ENCODE measurements at places on chromosomes 13 and 19.

DNA sequence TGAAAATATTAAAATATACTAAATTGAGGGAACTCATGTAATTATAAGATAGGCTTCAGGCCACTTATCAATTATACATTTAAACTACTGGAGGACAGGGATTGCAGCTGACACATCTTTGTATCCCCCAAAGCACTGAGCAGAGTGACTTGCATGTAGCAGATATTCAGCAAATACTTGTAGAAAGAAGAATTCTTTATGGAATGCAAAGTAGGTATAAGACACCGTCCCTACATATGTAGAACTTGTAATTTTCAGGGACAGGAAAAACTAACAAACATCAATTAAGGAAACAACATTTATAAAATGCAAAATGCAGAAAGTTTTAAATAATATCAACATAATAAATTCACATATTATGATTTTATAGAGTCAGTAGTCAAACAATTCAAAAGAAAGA lies 719.2 kb downstream of the OLFM4 start:
- no peak for DNase-seq

GRCh38 chr19:40090241-40091204 lies at the start of gene ZNF780A:
Gene ZNF780A (minus strand): TSS chr19:40090943. CDS start chr19:40084753, 6,190 bp downstream.
- peak; percentile 81 for DNase-seq

GRCh38 chr13:32201809-32202208 lies 113.4 kb downstream of the ZAR1L start:
- DNase-seq = no peak

GRCh38 chr13:97471711-97472110 lies 37.7 kb downstream of the RAP2A start:
- no peak for DNase-seq

DNA sequence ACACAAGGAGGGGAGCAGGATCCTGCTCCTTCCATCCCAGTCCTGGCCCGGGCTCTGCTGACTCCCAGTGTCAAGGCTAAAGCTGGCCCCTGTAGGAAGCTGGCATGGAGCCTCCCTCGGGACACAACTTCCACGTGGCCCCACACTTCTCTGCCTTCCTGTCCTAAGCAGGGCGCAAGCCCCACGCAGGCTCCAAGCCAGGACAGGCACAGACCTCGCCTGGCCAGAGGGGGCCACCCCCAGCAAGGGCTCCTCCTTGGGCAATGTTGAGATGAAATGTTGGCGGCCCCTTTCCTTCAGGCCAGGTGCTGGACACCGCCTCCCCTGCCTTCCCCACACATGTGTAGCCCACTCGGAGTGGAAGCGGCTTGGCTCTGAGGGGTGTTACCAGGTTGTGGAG lies 66.6 kb downstream of the COL4A1 start:
- DNase-seq = no peak

DNA sequence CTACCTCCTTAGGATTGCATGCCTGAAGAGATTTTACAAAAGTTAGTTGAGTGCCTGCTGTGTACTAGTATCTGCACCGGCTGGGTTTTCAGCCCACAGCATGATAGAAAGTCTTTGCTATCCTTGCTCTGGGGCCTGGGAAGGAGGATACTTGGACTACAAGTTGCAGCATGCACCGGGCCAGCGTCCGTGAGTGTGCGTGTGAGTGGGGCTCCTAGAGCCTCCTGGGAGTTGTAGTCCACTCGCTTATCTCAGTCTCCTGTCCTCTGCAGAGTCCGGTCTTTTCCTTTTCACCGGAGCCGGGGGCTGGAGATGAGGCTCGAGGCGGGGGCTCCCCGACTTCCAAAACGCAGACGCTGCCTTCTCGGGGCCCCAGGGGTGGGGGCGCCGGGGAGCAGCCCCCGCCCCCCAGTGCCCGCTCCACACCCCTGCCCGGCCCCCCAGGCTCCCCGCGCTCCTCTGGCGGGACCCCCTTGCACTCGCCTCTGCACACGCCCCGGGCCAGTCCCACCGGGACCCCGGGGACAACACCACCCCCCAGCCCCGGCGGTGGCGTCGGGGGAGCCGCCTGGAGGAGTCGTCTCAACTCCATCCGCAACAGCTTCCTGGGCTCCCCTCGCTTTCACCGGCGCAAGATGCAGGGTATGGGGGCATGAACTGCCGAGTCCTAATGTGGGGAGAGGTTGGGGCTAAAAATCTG lies 20.6 kb downstream of the BRSK1 start:
- no peak for DNase-seq

DNA sequence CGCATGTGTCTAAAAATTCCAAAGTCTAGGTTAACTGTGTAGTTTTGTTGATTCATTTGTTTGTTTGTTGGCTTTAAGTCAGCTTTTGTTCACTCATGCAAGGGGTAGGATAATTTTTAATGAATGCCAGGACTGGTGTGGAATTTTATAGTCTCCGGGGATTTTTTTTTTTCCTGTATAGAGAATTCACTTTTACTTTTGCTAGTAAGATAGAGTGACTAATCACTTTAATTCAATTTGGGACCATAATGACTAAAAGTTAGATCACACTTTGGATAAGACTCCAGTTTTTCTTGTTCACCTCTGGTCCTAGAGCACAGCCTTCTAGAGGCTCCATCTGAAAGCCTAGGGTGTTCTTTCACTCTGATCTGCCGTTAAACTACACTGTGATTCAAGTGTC lies 1690.0 kb downstream of the PCDH9 start:
- no peak for DNase-seq

- peak; percentile 13 for DNase-seq
Measured at GRCh38 chr13:106573284-106573846, 5.4 kb upstream of the ARGLU1 start.

- DNase-seq = no peak
Measured at GRCh38 chr13:32752997-32753606, 166.8 kb downstream of the PDS5B start.

DNA sequence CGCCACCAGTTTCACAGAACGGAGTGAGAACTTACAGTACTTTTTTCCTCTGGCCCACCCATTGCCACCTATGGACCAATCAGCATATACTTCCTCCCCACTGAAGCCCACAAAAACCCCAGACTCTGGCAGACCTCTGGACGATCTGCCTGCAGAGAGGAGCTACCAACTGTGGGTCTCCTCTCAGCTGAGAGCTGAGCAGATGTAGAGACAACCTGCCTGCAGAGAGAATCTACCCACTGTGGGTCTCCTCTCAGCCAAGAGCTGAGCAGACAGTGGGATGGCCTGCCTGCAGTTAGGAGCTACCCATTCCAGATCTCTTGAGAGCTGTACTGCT lies 69.7 kb downstream of the PIBF1 start:
- DNase-seq = no peak

DNA sequence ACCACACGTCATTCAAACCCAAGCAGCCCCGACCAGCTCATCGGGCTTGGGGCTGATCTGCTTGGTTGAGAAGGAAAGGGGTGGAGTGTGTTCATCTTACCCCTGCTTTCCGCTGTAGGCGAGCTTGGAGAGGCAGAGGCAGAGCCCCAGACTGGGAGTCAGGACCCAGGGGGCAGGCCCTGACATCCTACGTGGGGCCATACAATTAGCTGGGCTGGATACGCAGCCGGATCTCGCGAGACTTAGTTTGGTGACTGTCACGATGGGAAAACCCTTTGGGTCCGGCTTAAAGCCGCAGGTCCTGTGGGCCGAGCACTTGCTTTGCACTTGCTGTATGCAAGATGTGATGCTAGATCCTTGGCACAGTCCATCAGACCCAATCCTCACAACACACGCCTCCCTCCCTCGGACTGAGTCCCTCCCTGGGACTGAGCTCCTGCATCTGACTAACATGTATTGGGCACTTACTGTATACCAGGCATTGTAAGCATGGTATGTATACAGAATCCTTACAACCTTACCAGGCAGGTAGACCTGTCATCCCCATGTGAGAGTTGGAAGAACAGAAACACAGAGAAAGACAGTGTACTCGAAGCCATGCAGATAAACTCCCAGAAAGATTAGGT lies 3.7 kb downstream of the CEACAM16 start:
- no peak for DNase-seq

DNA sequence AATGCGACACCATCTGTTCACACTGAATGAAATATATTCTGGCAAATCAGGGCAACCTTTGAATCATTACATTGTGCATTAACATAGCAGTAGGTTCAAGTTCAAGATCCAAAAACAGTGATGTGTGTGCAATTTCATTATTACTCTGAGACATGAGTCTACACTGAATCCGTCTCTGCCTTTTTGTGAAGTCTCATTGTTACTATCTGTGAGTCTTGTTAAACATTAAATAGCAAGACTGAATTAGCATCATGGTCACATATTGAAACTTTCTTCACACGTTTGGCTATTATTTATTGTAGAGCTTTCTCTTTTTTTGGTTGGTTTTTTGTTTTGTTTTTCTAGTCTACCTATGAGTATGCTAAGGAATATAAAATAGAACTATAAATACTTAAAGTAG lies 117.1 kb upstream of the SLITRK5 start:
- no peak for DNase-seq

DNA sequence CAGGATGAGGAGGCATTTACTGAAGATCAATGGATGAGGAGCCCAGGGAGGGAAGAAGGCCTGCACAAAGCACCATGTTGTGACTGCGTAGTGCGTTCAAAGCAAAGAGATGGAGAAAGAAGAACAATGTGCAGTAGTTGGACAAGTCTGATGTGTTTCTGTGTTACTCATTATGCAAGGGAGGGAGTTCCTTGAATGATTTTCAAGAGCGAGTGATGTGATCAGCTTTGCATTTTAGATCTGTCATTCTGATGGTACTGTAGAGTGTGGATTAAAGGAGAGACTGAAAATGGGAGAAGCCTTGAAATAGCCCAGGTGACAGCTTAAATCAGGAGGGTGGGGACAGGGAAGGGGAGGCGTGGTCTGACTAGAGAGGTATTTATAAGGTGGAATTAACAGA lies 9.5 kb downstream of the MYO16 start:
- no peak for DNase-seq

- DNase-seq = no peak
Measured at GRCh38 chr13:110319774-110320509, 12.9 kb downstream of the COL4A2 start.

- DNase-seq = no peak
Measured at GRCh38 chr19:38452430-38453366, 19.2 kb downstream of the RYR1 start.

DNA sequence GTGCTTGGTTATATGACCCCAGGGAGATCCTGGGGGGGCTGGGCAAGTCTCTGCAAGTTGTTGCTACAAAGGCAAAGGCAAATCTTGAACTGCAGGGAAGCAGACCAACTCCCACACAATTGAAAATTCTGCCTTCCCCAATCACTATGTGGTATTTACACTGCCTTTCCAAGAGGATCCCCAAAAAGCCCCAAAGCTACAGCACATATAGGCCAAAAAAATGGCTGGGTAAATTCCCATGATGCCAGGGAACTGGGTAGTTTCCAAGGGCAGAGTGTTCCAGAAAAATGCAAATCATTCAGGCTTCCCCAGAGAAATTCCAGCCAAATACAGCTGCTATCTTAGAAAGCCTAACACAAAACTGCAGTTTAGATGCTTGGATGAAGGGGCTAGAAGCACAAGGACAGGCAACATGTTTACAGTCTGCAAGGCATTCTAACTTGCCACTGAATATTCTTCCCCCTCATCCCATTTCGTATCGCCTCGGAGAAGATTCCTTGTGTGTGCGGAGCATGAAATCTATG lies 6.2 kb downstream of the FOXO1 start:
- DNase-seq = no peak

DNA sequence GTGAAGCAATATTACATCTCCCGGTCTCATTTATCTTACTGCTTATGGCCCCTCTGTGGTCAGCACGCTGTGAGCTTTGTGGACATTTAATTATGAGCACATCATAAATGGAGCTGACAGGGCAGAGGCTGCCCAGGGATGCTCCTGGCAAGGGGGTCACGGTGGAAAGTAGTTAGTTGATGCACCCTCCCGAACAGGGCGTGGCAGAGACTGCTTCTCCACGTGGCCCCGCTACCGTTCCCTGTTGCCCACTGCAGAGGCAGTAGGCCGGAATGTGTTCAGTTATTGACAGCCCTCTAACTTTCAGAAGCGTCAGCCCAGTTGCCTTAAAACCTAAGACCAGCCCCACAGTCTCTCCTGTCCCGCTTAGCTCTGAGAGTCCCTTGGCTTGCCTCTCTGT lies 180.3 kb upstream of the ZNF507 start:
- no peak for DNase-seq

DNA sequence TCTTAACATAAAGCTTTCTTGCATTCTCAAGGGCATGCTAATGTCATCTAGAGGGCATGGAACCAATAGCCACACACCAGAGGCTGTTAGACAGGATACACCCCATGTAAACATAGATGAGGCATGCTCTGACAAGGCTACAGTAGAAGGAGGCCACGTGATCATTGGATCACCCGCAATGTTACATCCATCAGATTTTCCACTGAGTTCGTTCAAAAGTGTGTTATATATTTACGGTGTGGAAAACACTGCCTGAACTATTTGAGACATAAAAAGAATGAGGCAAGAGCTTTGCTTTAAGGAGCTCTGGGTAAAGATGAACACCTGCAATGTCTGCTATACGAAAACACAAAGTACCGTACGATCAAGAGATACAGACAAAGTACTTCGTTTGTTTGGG lies 817.5 kb upstream of the SLC10A2 start:
- DNase-seq = peak; percentile 38

DNA sequence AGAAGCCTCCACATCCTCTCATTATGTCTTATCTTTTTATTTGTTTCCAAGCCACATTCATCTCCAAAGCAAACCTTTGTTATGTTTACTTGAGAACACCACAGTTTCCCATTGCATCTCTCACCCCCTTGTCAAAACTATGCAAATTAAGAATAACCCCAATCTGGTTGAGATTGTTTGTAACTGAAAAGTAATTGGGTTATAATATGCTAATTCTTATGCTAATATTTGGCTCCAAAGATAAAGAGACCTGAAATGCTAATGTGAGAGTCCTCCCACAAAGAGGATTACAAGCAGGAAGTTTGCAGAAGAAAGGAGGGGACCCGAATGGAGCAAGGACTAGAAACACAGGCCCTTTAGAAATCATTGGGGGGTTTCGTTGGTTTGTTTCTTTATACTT lies 92.9 kb upstream of the UBL3 start:
- DNase-seq = no peak
